NCI-H1417 (cell line): ENCODE measurements at places on chromosomes 16 and 17.

- no peak for DNase-seq
These were observed 28.0 kb downstream of the CRISPLD2 start for GRCh38 chr16:84847564-84848355.

DNA sequence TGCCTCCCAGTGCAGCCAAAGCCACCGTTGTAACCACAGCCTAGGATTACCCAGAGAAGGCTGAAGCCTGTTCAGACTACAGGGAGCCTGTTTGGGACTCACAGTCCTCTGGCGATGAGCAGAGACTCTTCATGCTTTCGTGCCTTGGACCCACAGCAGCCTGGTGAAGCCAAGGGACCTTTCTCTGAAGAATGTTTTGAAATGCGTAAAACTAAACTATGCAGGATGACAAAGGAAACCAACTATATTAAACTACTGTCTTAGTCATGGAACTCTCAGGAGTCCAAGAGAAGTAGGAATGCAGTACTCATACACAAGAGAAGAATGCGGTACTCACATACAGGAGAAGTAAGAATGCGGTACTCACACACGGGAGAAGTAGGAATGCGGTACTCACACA lies 20.9 kb downstream of the ABR start:
- no peak for DNase-seq

DNA sequence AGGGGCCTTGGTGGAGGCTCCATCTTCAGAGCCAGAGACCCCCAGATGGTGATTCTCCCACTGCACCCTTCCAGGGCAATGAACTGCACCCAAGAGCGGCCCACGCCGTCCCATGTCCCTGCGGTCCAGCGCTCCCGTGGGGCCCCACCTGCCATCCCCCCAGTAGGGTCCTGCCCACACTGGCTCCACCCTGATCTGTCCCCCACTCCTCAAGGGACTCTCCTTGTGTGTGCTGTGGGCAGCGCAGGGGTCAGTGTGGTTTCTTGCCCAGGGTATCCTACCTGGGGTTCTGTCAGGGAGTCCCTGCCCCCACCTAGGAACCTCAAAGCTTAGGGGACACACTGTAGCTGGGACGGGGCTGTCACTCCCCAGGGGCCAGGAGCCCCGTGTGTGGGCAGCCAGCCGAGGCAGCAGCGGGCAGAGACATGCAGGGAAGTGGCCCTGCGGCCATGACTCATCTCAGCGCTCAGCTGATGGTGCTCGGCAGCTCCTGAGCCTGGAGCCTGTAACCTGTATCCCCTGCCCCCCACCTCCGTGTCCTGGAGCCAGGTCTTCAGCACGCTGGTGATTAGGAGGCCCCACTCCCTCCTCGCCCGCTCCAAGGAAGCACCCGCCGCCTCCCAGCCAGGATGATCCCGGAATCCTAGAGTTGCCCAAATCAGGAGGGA lies 35.7 kb upstream of the SSTR5 start:
- DNase-seq = no peak

GRCh38 chr17:76940295-76940694 lies 72.1 kb downstream of the MGAT5B start:
- no peak for DNase-seq

- DNase-seq = no peak
These were observed 170.3 kb downstream of the COPRS start for GRCh38 chr17:31688701-31689100.

DNA sequence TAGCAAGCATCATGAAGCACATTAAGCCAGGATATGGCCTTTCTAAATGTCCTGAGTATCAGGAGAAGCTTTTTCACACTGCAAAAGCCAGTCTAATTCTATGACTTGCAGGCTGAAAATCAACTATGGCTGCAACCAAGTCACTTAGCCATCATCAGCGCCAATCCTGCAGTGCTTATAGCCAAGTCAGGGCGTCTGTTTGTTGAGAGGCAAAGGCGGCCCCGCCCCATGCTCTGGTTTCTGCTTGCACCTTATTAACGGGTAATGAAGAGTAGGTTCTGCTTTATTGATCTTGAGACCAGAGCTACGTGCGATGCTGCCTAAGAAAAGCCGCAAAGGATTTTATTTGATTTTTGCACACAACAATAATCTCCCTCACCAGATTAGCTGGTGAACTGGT lies 88.4 kb downstream of the CDH13 start:
- no peak for DNase-seq

- DNase-seq = no peak
These were observed 8.8 kb upstream of the CYB561 start for GRCh38 chr17:63454915-63455314.

DNA sequence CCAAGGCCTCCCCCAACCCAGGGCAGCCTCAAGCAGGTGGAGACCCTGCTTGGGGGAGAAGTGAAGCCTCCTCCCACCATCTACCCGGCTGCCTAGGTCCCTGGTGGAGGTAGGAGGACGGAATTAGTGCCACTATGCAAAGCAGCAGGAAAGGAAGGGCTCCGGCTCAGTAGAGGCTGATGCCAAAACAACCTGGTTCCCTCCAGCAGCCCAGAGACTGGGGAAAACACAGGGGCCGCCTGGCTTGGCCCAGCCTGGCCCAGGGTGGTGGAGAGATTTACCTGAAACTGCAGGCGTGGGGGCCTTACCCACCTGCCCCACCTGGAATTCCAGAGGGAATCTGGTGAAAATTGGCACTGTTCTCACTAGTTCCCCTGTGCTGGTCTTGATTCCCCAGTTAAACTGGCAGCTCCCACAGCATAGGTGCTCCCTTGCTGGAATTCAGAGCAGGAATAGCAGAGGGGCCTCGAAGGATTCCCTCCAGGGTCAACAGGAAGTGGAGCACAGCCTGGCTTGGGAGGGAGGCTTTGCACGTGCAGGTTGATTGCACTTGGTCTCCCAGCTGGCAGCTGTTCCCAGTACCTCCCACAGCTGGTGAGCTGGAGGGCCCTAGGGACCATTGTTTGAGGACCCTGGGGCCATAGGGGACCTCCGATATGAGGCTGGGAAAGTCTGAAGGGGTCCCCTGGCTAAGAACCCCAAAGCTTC lies 4.5 kb downstream of the CD79B start:
- DNase-seq = peak; percentile 2

DNA sequence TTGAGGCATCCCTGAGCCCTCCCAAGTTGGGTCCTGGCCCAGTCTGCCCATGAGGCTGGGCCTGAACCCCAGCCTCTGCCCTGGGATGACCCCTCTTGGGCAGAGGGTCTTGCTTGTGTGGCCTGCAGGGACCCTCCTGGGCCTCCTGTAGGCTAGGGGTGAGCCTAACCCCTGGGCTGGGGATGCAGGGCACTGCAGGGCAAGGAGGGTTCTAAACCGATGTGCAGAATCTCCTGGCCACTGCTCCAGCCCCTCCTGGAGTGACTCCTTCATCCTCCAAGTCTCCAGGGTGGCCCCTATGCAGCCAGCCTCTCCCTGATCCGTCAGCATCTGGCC lies 37.5 kb downstream of the LGALS9 start:
- no peak for DNase-seq

GRCh38 chr16:82300374-82300951 lies 130.4 kb upstream of the MPHOSPH6 start:
- peak; percentile 4 for DNase-seq

DNA sequence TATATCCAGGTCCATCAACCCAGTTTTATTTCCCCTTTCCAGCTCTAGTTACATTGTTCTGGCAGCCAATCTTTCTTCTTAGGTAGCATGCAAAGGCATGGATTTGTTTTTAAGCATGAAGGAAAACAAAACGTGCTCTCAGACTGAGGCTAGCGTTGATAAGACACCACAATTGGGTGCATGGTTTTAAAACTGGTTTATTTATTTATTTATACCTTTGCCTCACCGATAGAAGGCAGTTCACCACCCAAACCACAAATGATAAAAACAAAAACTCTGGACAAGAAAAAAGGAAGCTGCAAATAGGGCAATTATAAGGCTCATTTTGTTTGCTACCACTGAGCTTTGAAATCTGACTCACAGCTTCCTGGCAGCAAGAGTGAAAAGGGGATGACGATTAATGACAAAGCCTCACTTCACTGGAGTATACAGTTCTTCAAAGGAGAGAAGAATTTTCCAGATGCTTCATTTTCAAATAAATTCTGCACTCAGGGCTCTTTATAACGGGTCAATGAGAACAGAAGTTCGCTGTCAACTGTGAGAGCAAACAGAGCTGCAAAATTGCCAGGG lies 278.4 kb upstream of the IRX5 start:
- DNase-seq = no peak

DNA sequence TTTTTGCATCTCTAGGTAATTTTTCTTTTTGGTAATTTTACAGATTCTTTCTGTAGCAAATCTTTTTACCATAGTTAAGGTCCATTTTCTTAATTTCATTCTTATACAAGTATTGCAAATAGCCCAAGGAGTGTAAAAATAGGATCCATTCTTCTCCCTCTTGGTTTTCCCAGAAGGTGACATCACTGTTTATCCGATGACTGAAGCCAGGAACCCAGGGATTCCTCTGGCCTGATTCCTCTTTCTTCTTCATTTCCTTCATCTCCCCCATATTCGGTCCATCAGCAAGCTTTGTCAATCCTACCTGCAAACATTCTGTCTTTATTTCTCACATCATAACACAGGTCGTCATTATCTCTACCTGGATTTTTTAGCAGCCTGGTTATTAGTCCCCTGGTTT lies 5.3 kb downstream of the RBBP6 start:
- no peak for DNase-seq

DNA sequence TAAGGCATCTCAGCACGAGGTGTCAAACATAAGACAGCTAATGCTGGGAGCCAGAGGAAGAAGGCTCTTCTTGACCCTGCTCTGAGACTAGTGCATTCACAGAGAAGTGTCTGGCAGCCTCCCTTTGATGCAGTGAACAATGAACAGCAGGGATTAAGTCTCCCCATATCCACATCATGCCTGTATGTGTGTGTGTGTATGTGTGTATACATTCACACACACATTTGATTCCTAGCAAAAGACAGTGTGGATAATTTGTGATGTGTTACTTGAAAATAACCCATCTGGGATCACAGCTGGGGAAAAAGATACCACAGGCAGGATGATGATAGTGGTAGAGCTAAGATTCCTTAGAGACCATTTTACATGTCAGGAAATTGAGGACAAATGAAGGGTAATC lies 485.9 kb upstream of the GOT2 start:
- no peak for DNase-seq

DNA sequence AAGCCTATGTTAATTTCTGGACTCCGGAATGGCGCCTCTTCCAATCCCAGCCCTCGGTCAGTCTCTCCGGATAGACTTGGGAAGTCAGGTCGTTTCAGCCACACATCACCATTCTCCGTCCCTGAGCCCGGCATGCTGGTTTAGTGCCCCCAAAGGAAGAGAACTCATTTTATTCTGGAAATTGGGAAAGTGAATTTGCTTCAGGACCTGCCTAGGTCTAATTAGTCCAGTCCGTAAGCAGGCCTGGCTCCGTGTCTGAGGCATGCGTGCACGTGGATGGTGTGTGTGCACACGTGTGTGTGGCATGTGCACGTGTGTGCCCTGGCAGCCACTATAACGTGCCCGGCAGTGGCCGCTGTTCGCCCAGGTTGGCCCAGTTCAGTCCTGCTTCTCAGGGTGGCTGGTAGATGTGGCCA lies 77.4 kb downstream of the RPA1 start:
- DNase-seq = no peak

DNA sequence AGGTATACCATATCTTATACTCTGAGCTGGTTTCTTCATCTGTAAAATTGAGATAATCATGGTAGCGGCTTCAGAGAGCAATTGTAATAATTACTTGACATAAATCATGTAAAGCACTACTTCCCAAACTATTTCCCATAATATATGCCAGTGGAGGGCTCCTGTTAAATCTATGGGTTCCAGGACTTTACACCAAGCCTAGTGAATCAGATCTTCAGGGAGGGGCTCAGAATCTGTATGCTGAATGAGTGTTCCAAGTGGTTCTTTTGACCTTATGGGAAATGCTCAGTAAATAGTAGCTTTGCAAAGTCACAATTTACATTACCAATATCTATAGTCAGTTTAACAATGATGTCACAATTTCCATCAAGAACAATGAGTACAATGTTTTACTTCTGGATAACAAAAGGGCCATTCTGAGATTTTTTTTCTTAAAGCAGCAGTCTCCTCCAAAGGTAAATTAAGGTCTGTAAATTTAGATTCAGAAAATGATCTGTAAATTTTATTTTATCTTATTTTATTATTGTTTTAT lies 50.9 kb upstream of the NLK start:
- no peak for DNase-seq

DNA sequence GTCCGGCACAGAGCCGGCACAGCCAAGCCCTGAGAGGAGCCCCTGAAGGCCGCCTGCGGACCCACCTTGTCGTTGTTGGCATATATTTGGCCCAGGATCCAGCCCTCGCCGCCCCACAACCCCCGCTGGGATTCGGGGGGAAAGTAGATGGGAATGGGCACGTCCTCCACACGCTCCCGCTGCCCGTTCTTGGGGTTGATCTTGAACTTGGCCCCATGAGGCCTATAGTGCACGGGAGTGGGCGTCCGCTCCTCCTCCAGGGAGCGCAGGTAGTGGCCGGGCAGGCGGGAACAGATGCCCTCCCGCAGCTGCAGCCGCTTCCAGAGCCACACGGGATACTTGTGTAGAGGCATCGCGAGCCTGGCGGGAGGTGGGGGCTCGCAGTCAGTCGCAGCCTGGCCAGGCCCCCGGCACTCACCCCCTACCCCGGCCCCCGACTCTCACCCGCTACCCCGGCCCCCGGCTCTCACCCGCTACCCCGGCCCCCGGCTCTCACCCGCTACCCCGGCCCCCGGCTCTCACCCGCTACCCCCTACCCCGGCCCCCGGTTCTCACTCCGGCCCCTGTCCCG lies 387 bp downstream of the MRPL28 start:
- no peak for DNase-seq

GRCh38 chr17:63332286-63332685 lies 113.8 kb downstream of the CYB561 start:
- DNase-seq = no peak

- DNase-seq = no peak
These were observed 5.4 kb downstream of the CMC2 start for GRCh38 chr16:81001330-81001729.

DNA sequence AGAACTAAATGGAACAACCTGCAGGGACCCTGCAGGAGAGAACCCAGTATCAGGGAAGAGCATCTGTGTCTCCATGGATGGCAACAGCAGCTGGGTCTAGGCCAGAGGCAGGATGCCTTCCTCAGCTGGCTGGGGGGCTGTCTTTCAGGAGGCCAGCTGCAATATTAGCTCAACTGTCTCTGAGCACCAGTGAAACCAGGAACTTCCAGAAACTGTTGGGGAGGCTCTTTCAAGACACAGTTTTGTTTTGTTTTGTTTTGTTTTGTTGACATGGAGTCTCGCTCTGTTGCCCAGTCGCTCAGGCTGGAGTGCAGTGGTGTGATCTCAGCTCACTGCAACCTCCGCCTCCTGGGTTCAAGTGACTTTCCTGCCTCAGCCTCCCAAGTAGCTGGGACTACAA lies 7.6 kb downstream of the GPR142 start:
- no peak for DNase-seq

- no peak for DNase-seq
These were observed 7.5 kb upstream of the ALKBH5 start for GRCh38 chr17:18176176-18176575.

DNA sequence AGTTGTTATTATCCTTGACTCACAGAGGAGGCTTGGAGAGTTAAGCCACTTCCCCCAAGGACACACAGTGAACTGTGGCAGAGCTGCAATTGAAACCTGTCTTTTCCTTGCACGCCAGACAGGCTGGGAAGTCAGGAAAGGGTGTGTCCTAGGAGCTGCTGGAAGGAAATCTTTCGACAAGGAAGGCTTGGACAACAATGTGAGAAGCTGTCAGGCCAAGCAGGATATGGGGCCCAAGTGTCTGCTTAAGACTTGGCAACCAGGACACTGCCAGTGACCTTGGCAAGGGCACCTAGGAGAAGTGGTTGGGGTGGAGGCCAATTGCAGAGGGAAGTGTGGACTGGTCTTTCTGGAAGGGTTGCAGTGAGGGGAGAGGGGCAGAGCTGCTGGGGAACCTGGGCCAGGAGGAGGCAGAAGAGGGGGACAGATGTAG lies 2.1 kb upstream of the CAMKK1 start:
- no peak for DNase-seq
